ENCODE measurements at places on chromosomes 12 and 14. TPM values are rescaled to one million over a fixed set of nuclear protein-coding genes. Genes with fewer than 3 reads are reported as not detected.
A peak's percentile ranks its signal among the peaks of the same experiment; 100 is the strongest.

DNA sequence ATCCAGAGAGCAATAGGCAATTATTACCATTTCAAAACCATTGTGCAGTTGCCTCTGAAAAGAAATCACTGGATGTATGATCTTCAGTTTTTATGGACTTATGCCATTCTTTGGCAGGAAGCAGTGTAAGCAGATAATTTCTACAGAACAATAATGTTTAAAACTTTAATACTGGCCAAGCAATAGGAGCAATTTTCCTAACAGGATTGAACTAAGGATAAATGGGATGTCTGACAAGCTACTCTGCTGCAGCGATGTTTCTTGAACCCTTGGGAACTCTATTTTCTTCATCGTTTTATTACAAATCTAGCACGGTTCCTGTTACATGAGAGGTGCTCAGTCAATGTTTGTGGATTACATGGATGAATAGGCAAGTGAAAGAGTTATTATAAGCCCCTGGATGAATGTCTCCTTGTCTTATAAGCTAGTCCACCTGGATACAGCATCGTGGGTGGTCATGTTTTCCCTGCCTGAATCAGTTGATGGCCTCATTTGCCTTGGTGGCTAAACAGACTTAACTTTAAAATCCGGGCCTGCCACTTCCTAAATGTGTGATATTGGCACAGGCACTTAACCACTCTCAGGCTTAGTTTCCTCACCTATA is 68.2 kb upstream of the MDM1 start:
- no peak for DNase-seq

DNA sequence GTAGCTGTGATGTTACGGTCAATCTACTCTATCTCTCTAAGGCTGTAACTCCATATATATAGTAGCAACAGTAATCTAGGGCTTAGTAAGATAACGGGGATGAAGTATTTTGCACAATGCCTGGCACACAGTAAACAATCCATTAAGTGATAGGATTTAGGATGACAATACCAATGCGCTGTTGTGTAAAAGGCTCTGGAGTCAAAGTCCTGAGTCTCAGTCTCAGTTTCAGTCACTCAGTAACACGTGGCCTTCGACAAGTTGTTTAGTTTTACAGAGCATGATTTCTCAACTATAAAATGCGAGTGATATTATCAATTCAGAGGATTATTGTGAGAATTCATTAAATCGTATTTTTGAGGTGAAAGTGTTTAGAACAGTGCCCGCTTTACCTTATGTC is 162.4 kb downstream of the GARIN6 start:
- no peak for DNase-seq

GRCh38 chr12:130792821-130793553 is 46.1 kb downstream of the STX2 start:
- DNase-seq = no peak

DNA sequence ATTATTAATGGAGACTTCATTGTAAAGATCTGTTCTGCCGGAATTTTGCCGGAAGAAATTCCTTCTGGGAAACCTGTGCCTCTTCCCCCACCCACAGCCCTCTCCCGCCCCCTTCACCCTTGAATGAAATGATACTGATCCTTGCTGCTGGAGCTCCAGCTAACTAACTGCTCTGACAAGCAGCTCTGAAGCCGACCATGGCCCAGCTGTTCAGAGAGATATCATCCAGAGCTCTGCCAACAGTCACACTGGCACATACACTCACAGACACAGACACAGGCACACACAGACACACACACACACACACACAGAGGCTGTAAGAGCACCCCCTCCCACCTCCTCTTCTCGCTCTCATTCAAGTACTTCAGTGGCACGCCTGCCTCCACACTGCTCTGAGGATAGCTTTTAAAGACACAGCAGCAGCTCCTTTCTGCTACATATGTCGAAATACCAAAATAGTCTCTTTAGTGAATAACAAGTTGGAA is 88.6 kb downstream of the R3HDM2 start:
- DNase-seq = peak; percentile 17

- no peak for DNase-seq
These were observed 185.3 kb downstream of the KIF26A start for GRCh38 chr14:104323551-104324175.

- no peak for DNase-seq
These were observed 4.0 kb downstream of the STX2 start for GRCh38 chr12:130835011-130835410.

GRCh38 chr12:42490261-42490842 is 99.2 kb downstream of the PRICKLE1 start:
- DNase-seq = peak; percentile 55

Gene CD163L1
- 5.4 TPM for total RNA-seq

Gene OTX2
- 24.6 TPM for total RNA-seq
